ENCODE measurements at places on chromosomes 2 and 18.

DNA sequence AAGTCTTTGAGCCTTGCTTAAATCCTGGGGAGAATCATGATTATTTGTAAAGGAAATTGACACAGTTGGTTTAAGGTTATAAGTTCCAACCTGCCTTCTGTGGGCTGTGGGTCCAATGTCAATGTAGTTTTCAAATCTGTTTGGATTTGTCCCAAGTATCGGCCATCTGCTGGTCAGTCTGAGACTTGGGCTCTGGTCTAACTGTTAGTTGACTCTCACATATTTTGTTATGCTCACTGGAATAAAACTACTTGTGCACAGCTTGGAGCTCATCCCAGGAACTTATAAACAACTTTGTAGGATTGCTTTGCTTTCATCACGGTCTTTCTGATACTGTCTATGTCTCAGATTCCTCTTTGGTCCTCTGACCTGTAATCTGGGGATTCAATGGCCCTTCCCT is 1026.2 kb upstream of the ZEB2 start:
- DNase-seq: no peak

DNA sequence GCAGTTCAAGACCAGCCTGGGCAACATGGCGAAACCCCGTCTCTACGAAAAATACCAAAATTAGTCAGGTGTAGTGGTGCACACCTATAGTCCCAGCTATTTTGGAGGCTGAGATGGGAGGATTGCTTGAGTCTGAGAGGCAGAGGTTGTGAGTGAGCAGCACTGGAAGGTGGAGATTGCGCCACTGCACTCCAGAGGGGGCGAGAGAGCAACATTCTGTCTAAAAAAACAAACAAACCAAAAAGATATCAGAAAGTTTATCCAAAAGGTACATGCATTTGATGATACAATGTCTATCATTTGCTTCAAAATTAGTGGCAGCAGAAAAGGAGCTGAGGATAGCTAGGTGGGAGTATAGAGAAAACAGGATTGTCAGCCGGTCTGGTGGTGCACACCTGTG is 39.8 kb upstream of the CABLES1 start:
- DNase-seq: no peak

DNA sequence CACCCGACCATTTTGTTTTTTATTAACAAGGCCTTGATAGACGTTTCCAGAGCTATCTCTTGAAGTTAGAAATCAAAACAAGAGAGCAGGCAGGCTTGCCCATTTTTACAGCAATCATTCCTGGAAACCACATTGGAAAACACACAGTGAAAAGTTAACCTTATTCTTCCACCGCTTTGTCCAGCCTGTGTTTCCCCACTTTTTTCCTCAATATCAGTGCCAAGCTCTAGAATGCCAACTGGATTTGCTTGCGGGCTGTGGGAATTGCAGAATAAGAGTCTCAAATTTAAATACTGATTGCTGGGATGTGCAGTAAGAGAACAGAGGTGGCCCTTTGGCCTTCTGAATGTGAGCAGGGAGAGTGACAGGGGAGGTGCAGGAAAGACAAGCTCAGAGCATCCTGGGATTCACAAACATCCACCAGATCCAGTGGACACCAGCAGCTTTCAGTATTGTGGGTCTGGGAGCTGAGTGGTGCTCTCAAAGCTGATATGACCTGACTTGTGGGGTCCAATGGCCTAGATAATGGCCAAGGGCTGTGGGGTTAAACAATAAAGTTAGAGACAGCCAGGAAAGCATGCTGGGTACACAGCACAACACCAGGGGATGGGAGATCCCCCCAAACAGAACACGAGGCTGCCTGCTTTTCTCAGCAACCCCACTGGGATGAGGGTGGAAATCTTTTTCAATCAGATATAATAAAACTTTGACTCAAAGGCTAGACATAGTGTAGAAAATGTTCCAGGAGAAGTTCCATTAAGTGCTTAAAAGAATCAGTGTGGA is 15.5 kb downstream of the CYP1B1 start:
- DNase-seq: no peak

GRCh38 chr2:65026154-65026553 is 30.1 kb upstream of the CEP68 start:
- DNase-seq: no peak

- DNase-seq: no peak
These were observed 275.3 kb downstream of the CMPK2 start for GRCh38 chr2:6590442-6590841.

DNA sequence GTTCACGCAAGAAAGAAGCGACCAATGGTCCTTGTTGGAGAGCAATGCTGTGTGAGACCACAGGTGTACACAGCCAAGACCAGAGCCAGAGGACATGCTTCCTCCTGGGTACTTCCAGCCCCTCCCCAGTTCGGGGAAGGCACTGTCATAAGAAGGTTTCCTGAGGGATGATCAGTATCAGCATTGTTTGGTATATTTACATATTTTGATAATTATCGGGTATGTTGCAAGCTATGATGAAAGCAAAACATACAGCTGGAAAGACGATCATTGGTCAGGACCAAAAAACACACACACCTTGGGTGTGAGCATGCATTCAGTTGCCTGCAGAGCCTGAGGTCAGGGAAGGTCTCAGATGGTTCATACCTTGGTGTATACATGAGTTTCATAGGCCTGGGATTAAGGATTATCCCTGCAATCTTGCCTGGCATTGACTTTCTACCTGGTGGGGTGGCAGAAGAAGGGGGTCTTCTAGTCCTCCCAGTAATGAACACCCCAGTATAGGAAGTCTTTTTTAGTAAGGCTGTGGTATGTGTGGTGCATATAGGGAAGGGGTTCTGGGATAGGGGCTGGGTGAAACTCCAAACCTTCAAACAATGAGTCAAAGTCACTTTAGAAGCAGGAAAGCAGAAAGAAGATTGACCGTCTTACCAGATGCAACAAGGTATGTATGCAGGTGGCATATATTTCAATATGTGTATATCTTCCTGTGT is 2.9 kb downstream of the SERPINB2 start:
- no peak for DNase-seq

GRCh38 chr2:134365356-134365755 is 111.5 kb downstream of the MGAT5 start:
- DNase-seq: no peak

- no peak for DNase-seq
These were observed 8.4 kb downstream of the SNRNP200 start for GRCh38 chr2:96296925-96297324.

DNA sequence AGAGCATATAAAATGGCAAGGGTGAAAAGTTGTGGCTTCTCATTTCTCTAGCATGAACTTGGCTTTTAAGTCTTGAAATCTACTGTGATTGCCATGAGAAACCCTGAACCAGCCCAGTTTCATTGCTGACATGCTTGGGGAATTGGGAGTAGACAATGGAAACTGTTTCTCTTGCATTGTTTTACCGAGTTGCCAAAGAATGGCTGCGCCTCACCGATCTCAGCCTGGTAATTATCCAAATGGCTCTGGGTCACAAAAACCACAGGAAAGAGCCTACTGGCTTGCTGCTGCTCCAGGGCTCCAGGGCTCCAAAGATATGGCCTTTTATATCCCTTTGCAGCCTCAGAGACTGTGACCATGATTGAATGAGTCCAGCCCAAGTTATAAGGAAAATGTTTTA is 310.4 kb upstream of the NT5C1B start:
- DNase-seq: no peak

DNA sequence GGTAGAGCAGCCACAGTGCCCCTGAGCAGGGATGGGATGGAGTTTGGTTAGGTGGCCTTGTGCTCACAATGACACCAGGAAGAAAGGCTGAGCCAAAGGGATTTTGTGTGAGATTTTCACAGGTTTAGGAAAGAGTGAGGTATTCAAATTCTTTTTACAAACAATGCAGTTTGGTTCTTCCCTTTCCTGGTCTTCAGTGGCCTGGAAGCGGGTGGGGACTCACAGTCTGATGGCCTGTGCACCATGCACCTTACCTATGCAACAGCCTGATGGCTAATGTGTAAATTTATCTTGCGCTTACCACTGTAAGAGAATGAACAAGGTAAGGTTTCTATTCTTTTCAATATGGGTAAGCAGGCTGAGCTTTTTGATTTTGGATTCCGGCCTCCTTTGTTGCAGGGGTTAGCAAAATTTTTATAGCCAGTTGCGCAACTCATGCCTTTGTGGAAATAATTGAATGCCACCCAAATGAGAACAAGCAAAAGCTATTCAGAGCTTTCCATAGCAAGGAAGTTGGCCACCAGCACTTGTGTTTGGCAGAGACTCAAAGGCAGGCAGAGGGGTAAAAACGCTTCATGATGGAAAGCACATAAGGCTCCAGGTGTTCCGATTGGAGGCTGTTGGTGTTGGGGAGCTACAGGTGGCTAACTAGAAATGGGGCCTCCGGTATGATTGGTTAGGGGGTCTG is 23.8 kb upstream of the IL1R2 start:
- DNase-seq: no peak

DNA sequence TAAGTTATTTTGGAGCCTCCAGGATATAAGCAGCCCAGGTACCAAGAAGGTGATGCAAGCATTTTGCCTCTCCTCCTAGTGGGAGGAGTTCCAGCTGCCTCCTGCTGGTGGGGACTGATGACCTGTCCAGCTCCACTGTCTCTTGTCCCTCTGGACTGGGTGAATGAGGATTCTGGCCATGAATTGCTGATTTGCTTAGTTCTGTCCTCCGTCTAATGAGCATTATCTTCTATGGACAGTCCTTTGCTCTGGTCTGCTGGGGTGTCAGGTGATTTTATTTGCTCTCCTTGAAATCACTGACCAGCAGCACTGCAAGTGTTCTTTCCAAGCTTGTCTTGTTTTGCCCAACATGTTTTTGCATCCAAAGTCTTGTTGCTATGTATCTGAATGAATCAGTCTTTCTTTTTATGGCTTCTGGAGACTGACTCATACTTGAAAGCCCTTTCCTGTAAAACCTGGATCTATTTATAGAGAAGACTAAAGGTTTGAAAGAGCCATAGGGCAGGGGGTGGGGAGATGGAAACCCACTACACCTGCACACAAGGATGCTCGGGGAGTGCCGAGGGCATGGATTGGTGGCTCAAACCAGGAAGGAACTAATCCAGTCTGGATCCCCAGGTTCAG is 40.5 kb upstream of the EFHD1 start:
- DNase-seq: no peak

- DNase-seq: no peak
These were observed 15.5 kb downstream of the GTF2A1L start for GRCh38 chr2:48633143-48633542.

DNA sequence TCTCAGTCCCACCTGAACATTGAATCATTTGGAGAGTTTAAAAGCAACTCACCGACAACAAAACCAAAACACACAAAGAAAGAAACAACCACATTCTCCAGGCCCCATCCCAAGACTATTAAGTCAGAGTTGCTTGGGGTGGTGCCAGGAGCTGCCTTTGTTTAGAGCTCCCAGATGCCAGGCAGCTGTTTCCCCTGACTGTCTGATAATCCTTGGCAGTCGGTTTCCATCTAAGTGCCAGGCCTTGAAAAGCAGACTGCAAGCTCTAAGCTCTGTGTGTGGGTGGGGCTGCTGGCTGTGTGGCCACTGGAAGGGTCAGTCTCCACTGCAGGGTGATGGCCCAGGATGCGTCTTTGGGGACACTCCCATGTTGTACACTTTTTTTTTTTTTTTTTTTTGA is 255.3 kb upstream of the AGAP1 start:
- no peak for DNase-seq

DNA sequence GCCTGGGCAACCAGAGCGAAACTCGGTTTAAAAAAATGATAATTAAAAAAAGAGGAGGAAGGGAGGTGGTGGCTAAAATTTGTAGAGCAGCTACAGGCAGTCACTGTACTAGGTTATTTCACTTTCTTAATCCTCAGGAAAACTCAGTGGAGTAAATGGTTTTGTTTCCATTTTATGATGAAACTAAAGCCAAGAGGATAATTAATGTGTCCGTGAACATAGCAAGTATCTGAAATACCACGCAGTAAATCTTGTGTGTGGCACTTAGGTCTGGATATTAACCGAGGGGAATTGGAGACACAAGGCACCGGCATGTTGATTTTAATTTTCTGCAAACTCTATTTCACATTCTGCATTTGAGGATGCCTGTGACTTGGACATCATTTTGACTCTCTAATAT is 14.5 kb downstream of the SH3BP4 start:
- no peak for DNase-seq

- DNase-seq: no peak
These were observed 7.3 kb downstream of the IL36G start for GRCh38 chr2:112985090-112985489.

GRCh38 chr2:137357634-137358033 is 592.3 kb downstream of the THSD7B start:
- DNase-seq: no peak

- no peak for DNase-seq
These were observed 45.2 kb downstream of the NCK2 start for GRCh38 chr2:105789745-105790460.
